ENCODE measurements at places on chromosomes 2 and 18. TPM values are rescaled to one million over a fixed set of nuclear protein-coding genes. Genes with fewer than 3 reads are reported as not detected.

Gene SLC4A5
- 1.2 TPM for total RNA-seq

DNA sequence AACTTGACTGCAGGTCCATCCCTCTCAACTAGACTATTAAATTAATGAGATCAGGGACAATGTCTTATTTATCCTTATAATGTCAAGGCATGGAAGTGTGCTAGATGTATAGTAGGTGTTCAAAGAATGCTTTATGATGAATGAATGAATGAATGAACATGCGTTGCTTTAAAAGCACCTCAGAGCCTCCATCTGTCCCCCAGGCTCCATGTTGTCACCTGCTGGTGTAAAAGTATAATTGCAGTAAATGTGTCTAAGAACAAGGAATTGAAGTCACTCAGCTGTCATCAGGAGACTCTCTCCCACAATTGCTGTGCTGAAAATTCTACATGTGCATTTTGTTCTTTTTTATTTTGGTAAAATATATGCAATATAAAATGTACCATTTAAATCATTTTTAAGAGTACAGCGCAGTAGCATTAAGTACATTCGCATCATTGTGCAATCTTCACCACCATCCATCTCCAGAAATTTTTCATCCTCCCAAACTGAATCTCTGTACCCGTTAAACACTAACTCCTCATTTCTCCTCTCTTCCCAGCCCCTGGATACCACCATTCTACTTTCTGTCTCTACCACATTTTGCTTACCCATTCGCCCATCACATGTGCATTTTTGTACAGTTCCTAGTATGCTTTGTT is 52.6 kb downstream of the GNAL start:
- no peak for DNase-seq

Gene SF3B1
- total RNA-seq = 156 TPM

DNA sequence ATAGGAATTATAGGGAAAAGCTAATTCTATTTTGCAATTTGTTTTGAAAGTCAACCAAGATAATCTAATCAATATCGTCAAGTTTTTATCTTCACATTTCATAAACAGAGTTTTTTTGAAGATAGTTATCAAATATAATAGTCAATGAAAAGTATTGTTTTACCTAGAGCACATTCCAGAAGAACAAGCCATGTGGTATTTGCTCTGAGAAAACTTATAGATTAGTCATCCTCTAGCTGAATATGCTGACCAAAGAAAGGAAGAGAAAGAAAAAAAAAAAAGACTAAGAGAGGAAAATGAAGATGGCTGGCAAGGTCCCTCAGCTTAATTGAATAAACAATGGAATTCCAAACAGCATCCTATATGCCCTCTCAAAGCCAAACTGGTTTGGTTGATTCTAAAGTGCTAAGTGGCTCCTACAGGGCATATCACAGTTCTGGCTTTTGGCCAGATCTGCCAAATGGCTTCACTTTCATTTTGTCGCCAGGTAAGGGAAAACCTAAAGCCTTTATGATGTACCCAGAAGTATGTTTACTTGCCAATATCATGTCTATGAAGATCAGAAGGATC is 132.6 kb downstream of the VWC2L start:
- peak; percentile 40 for DNase-seq

Gene TRIP12
- total RNA-seq = 139 TPM

GRCh38 chr2:85804583-85804982 is 50.8 kb downstream of the ATOH8 start:
- no peak for DNase-seq

DNA sequence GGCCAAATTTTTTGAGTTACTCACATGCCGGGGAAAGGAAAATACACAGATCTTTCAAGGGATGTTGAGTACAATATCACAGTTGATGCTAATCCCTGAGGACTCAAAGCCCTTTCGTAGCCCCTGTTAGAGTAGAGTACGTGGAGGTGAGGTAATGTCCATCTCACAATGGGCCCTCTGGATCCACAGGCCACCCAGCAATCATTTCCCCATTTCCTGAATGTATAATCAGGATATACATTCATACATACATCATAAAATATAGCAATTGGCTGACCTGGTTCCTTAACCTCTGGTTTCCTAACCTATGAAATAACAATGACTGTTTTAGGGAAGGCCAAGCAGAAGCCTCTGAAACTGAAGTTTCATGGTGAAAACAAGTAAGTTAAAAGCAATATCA is 10.2 kb upstream of the SP100 start:
- no peak for DNase-seq

DNA sequence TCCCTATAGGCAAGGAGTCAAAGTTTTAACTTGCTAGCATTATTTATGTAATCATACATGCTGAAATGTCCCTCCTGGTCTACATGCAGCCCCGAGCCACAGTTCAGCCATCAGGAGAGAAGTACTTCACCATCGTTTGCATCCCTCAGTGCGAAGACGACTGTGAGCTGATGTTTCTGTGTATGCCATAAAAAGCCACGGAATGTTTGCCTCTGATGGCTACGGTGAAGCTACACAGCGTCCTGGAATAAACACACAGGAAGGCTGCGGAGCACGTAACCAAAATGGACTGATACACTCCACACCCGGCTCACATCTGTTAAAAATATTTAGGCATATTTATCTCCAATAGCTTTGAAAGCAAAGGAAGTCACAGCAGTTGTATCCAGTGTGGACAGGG is 4.3 kb upstream of the SALL3 start:
- no peak for DNase-seq

Gene B3GNT7
- 14.0 TPM for total RNA-seq

Gene DYNAP
- not detected for total RNA-seq

- no peak for DNase-seq
Measured at GRCh38 chr2:17190527-17190926, 327.7 kb downstream of the RAD51AP2 start.

DNA sequence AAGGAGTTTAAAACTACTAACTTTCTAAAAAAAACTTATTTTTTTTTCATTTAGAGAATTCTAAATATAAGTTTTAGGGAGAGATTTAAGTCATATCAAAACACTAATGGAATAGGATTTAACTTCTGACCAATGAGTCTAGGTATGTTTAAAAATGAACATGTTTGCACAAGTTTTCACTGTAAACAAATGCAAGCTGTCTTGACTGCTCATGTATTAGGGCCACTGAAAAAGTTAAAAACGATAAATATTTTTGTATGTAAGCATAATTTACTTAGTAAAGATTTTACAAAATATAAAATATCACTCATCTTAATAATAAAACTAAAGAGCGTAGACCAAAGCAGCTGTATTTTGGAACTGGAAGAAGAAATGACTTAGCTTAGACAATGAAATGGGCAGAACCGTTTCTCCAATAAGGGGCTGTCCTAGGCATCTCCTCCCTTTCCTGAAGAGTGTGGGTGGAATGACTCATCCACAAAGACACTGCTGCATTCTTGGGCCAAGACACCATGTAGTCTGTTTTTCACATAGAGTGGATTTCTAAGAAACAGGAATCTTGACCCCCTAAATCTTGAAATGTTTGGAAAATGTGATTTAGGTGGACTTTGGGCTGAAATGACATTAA is 118.8 kb downstream of the MEP1B start:
- no peak for DNase-seq

Gene ZDBF2
- total RNA-seq = 19.6 TPM

Gene LINC00305
- total RNA-seq = not detected

- no peak for DNase-seq
Measured at GRCh38 chr2:157748371-157749142, 119.9 kb upstream of the ACVR1C start.

- no peak for DNase-seq
Measured at GRCh38 chr18:12405066-12405465, 2.7 kb upstream of the PRELID3A start.

- DNase-seq = no peak
Measured at GRCh38 chr2:173058673-173059072, 17.0 kb upstream of the MAP3K20 start.

DNA sequence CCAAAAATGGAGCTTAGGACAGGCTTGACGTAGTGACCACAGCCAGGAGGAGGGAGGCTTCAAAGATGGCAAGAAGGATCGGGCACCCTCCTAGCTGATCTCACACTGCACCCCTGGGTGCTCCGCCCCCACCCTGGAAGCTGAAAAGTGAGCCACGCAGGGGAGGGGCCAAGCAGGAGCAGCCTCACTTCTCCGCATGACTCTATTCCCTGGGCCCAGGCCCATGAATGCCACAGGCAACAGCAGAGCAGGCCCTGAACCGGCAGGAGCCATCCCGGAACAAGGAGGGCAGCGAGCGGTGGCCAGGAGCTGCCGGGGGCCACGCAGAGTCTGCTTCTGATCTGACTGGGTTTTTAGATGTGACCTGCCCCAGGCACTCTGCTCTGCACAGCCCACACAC is 30.0 kb downstream of the BIN1 start:
- no peak for DNase-seq

- DNase-seq = no peak
Measured at GRCh38 chr2:45567974-45568789, 42.9 kb downstream of the SRBD1 start.

GRCh38 chr2:239440511-239440959 is 39.7 kb upstream of the HDAC4 start:
- no peak for DNase-seq

GRCh38 chr2:188391354-188391753 is 99.7 kb downstream of the GULP1 start:
- no peak for DNase-seq

DNA sequence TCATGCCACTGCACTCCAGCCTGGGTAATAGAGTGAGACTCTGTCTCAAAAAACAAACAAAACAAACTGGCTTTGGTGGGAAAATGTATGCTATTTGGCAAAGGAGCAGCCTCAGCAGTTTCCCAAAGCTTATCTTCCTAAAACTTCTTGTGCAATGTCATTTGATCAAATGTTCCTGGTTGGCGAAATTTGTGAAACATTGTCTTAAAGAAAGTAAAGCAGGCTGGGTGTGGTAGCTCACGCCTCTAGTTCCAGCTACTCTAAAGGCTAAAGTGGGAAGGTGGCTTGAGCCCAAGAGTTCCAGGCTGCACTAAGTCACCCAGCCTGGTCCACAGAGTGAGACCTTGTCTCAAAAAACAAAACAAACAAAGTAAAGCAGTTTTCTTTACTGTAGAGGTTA is 17.3 kb upstream of the TAF4B start:
- DNase-seq = no peak

DNA sequence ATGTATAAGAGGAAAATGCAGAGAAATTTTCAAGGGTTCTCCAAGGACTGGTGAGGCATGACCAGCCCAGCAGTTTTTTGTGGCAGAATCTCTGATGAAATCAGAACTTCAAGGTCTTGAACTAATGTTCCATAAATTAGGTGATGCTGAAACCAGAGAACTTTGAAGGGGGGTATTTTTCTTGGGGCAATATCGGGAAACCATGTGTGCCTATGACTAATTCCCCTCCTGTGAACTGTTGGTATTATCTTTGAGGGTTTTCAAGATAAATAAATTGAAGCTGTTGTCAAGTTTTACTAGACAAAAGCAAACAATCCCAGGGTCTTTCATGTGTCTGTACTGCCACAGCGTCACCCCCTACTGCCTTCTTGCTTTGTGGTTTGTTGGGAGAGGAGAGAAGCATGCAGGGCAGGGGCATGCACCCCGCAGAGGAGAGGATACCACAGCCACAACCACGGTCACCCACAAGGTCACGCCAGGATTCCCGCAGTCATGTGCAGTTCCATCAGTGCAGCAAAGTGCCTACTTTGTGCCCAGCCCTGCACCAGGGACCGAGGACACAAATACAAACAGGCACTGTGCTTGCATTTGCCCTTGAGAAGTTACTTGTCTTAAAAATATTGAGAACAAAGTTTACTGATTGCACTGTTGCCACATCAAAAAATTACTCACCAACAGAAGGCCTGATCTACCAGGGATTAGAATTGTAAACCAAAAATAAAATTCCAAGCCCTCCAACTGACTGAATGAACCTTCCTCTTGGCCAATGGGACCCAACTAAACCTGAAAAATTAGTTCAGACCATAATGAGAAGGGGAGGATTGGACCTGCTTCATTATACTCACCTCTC is 413.3 kb upstream of the TRIB2 start:
- DNase-seq = peak; percentile 94

GRCh38 chr2:148593421-148593820 is 51.1 kb upstream of the EPC2 start:
- no peak for DNase-seq

DNA sequence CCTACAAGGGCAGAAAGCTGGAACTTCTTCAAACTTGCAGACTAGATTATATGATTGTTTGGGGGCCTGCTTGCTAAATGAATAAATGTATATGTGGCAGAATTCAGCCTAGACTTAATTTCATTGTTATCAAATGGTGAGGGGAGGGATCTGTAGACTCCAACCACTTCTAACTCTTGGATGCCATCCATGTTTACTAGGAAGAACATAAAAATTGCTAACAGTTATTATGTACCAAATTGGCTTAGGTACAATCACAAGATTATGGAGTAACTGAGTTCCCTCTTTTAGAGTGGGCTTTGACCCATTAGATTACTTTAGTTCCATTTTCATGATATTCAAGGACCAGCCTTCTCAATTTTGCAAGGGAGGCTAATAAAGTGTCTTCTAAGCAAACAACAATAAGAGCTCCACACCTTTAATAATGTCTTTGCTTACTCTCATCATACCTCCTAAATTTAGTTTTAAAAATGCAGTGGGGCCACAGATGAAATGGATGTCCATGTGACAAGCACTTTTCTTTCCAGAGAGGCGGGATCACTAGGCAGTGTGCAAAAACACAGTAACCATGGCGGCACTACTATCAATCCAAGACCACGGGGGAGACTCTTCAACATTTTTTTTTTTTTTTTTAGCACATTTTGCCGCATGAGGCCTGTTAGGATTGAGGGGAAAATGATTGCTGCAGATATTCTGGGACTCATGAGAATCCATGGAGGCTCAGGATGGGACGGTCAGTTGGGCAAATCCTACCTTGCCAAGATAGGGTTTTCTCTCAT is 217.6 kb upstream of the SPRED2 start:
- no peak for DNase-seq

- no peak for DNase-seq
Measured at GRCh38 chr2:23772056-23772455, 154.9 kb downstream of the ATAD2B start.

Gene SEPTIN2
- total RNA-seq = 431 TPM

DNA sequence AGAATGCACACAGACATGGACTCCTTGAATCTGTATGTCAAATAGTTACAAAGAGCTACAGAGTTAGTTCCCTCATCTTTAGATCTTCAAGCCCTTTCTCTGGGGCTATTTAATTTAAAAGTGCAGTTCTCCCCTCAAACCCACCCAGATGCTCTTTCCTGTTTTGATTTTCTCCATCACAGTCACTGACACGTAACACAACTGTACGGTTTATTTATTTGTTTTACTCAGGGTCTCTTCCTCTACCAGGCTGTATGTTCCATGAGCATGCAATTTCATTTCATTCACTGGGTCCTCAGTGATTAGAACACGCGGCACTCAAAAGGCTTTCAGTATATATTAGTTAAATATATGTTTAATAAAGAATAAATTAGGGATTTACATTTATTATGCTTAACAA is 94.7 kb downstream of the DOCK10 start:
- no peak for DNase-seq

DNA sequence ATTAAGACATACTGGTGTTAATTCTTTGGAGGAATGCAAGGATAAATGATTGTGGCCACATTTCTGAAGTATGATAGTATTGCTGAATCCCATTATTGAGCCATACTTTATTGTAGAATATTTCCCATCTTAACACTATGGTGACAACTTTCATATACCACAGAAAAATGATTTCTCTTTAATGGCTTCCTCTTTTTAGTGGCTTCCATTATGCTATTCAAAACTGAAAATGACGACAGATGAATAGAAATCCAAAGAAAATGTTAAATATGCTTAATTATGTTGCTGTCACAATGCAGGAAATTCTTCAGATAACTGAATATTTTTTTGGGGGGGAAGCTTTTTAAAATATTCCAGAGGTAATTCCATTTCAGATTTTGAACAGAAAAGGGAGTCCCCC is 88.9 kb upstream of the TMEM200C start:
- DNase-seq = no peak

Measured in PC-9 (cell line).